ENCODE measurements at places on chromosomes 13 and 19. TPM values are rescaled to one million over a fixed set of nuclear protein-coding genes. Genes with fewer than 3 reads are reported as not detected.

DNA sequence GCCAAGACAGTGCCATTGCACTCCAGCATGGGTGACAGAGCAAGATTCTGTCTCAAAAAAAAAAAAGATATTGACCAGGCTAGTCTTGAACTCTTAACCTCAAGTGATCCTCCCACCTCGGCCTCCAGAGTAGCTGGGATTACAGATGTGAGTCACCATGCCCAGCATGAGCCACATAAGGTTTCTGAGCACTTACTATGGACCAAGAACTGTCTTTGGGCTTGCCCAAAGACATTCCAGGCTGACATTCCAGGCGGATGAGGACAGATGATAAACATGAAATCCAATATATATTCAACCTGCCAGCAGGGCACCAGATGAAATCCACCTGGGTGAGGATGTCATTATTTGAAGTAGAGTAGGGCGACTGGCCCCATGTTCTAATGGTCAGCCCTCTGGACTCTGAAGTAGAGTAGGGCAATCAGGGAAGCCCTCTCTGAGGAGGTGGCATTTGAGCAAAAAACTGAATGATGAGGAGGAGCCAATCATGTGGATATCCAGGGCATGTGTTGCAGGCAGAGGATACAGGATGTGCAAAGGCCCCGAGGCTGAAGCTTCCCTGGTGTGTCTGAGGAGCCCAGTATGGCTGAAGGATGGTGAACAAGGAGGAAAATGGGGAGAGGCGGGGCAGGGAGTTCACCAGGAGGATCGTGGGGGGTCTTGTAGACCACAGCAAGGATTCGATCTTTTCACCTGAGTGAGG lies 4.0 kb downstream of the C19orf38 start:
- DNase-seq, result no peak

DNA sequence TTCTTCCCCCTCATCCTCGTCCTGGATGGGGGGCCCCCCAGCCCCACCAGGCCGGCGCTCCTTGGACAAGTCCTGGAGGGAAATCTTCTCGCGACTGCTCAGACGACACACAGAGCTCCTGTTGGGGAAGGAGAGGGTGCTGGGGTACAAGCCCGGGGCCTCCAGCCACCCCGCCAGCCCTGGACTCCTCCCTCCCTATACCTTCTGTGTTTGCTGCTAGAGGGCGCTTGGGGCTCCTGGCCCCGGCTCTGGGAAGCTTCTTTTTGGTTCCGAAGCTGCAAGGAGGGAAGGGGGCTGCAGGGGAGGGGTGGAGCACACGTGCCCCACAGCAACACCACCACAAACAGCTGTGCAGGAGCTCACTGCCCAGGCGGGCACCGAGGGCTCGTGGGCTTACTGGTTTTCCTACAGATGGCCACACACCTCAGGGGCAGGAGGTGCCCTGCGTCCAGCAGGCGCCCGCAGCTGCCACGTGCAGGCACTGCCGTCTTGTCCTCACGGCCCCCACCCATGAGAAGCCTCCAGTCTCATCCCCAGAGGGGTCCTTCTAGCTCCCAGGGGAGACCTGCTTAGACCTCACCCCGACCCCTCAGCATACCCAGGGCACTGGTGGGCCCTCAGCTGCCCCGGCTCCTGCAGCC lies 20.5 kb downstream of the EPS8L1 start:
- DNase-seq, result no peak

DNA sequence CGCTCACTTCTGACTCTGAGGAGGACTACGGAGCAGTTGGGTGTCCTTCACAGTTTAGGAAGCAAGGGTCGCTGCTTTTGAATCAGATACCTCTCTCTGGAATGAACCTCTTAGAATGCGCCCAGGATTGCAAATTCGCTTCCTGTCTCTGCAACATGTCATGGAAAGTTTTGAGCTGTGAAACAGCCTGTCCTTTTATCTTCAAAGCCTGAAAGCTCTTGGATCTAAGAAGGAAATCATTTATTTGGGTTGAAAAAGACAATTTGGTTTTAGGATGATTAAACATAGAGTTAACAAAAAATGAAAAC lies 134.1 kb downstream of the KATNAL1 start:
- no peak for DNase-seq

DNA sequence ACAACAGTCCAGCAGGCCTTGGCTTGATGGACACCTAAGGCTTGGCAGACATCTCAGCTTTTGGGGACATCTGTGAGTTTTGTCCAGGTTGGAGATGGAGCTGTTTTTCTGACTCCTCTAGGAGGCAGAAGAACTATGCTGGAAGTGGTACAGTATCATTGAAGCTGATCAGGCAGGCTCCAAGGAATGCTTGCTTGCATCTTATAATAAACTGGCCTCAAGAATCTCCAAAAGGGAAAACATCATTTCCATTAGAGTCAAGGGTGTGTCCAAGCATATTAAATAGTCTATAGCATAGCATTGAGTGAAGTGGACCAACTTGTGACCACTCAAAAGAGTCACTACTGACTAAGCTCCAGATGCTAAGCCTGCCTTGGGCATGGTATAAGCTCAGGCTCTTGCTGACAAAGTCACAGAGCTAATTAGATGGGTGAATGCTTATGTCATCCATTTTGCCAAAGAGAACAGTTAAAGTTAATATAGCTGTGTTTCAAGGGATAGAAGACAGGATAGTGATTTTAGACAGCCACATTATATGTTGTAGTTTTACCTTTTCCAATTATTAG lies 216.0 kb downstream of the DNAJC15 start:
- no peak for DNase-seq

- no peak for DNase-seq
Observed at GRCh38 chr13:91955546-91956355, 557.3 kb downstream of the GPC5 start.

DNA sequence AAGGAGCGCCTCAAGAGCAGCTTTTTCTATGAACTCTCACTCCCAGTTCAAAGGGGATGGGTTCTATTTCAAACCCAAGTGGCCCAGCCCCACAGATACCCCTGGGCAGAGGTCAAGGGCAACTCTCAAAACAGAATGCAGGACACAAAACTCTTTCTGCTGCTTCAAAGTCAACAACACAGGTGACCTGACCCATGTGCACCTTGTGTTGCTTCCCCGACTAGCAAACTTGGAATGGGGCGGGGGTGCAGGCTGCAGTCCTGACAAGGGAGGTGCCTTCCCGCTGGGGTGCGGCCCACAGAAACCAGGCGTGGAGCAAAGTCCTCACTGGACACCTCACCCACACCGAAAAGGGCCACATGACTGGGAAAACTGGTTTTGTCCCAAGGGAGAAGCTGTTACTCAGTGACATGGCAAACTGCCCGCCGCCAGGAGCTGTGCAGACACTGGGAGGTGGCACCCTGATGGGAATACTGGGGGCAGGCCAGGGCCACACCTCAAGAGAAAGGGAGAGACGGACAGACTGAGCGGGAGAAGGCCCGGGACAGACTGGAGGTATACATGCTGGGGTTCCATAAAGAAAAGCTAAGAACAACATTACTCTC lies 17.4 kb downstream of the ZC3H4 start:
- DNase-seq, result peak; percentile 100

GRCh38 chr13:102628559-102628958 lies 31.8 kb downstream of the TPP2 start:
- DNase-seq, result no peak

DNA sequence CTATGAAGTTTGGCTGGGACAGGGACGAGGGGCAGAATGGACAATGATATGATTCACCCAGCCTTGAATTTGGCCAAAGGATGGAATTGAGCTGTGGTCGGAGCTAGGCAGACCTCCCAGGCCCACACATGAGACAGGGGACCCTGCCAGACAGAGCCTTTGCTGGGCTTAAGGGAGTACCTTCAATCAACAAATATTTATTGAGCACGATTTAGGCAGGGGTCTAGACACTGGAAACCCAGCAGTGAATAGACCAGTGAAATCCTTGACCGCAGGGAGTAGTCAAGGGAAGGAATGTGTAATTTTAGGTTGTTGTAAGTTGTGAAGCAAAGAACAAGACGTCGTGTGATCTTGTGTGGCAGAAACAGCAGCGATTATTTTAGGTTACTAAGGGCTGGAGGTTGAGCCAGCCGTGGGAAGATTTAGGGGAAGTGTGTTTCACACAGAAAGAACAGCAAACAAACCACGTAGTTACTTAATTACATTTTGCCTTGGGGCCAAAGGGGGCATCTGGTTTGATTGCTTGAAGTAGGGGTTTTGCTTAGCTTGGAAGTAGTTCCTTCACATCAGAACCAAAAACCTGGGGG lies 16.9 kb upstream of the AP1M2 start:
- peak; percentile 20 for DNase-seq

- no peak for DNase-seq
Observed at GRCh38 chr13:29799041-29799440, 51.4 kb downstream of the UBL3 start.

DNA sequence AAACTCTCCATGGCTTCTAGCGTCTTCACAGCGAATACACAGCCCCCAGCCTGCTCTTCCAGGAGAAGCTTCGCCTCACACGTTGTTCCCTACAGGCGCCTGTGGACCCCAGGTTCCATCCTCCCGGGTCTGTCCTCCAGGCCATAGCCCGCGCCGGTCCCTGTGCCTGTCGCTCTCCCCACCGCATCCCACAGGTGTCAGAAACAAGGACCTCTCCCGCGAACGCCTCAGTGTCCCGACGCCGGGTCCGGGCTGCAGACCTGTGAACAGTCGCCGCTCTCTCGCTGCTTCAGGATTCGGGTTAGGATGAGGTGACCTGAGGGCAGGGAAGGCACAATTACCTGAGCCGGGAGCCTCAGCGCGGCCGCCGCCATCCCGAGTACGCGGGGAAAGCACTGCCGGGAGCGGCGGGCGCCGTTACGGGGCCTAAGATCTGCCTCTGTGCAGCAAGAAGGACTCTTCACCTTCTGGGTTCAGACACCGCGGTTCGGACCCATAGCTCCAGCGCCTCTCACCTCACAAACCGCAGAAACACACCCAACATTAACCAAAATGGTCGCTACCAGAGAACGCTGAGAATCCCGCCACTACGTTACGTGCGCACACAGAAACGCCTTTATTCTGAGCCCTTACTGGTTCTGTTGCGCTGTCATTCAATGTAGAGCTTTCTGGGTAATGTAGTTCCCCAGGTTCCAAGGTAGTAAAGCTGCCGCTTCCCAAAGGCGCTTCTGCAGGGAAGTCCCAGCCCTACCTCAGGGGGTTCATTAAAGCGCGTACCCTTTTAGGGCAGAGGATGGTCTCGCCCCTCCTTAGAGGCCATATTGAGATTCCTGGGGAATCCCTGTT lies at the start of gene ZNF418:
ZNF418 (minus strand) TSS at position 583 of the 846 bp plus-strand sequence. CDS start 1,580 bp downstream, outside the sequence.
- DNase-seq, result no peak

- DNase-seq, result no peak
Observed at GRCh38 chr13:108115738-108116137, 99.6 kb downstream of the LIG4 start.

DNA sequence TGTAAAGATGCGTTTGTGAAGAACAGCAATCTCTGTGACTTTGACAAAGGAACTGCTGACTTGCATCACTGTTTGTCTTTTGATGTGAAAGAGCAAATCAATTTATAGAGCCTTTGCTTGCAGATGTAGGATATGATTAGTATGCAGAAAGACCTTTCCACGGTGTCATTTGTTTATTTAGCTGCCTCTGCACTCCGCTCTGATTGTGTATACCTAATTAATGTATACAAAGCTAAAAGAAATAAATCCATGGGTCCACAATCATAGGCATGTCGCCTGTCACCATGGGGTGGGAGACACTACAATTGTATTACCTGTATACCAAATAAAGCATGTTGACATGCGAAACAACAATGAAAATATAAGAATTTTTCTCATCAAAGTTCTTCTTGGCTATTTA lies 410.7 kb downstream of the MZT1 start:
- no peak for DNase-seq

- no peak for DNase-seq
Observed at GRCh38 chr19:46391296-46392251, 21.8 kb downstream of the CCDC8 start.

DNA sequence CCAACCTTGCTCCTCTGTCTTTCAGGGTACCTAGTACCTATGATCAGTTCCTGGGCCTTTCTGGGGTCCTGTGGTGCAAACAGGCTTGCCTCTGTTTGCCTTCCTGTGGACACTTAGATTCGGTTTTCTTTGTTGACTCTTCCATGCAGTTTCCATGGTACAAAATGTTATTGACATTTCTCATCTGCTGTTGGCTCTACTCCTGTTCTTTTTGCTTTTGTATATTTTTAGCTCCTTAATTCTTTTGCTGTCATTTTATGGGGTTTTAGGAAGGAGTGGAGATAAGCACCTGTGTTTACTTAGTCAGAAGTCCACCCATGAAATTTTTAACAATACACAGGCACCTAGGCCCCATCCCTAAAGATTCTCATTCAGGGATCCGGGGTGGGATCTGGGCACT lies 20.5 kb upstream of the CNMD start:
- DNase-seq, result no peak

DNA sequence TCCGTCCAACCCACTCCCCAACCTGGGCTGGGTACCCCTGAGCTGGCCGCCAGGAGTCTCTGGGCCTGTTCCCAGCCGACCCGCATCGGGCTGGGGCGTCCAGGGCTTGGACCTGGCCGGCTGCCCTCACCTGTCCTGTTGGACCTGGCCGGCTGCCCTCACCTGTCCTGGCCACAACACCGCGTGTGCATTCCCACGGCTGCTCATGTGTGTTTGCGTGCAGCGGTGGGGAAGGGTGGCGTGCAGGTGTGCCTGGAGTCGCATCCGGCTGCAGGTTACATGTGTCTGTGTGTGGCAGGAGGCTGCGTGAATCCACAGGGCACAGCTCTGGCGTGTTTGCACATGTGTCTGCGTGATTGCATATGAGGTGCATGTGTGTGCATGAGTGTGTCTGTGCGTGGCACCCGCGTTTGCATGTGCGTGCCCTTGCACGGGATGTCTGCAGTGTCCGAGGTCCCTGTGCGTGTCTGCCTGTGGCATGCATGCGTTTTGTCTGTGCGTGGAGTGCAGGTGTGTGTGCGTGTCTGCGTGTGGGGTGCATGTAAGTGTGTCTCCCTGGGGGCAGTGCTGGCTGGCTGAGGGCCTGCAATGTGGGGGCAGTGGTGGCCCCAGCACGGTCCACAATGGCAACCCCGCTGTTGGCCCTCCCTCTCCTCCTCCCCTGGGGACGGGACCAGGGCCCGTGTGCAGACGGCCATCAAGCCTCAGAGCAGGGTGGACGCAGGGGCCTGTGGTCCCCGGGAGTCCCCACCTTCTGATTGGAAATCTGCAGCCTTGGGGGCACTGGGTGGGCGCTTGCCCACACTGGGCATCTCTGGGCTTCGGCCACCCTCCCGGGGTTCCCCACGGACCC lies 3.4 kb downstream of the EFNA2 start:
- no peak for DNase-seq

DNA sequence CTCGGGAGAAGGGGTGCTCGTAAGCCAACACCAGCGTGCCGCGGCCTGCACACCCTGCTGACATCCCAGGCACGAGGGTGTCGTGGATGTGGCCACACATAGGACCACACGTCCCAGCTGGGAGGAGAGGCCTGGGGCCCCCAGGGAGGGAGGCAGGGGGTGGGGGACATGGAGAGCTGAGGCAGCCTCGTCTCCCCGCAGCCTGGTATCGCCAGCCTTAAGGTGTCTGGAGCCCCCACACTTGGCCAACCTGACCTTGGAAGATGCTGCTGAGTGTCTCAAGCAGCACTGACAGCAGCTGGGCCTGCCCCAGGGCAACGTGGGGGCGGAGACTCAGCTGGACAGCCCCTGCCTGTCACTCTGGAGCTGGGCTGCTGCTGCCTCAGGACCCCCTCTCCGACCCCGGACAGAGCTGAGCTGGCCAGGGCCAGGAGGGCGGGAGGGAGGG lies 2.4 kb downstream of the IZUMO4 start:
- no peak for DNase-seq

Gene ZNF813
- not detected for total RNA-seq

Gene GRIK5
- 0.21 TPM for total RNA-seq

Gene LENG9
- total RNA-seq, result 46.4 TPM

Gene ZNF681
- under 0.01 TPM for total RNA-seq

Gene RBM42
- 218 TPM for total RNA-seq
